T-helper 1 cell (primary cell): ENCODE measurements at places on chromosomes 12 and 14.

DNA sequence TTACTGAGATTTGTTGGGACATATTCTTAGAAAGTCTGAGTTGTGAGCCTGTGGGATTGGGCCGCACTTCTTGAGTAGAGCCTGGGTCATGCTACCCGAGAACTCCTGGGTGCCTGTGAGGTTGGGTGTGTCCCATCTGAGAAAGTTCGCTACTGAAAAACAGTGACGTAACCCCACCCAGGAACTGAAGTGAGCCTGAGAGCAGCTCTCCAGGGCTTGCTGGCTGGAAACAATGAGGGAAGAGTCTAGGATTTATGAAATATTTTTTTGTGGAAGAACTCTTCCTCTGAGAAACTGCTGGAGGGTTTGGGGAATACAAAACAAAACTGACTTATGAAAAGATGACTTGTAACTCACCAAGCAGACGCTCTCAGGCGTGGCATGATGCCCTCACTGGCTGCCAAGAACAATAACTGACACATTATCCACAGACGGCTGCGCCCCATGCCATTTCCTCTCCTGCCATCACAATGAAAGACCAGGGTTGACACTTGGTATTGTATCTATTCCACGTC, 69.2 kb downstream of the RASSF3 start:
- DNase-seq, result peak; percentile 83

DNA sequence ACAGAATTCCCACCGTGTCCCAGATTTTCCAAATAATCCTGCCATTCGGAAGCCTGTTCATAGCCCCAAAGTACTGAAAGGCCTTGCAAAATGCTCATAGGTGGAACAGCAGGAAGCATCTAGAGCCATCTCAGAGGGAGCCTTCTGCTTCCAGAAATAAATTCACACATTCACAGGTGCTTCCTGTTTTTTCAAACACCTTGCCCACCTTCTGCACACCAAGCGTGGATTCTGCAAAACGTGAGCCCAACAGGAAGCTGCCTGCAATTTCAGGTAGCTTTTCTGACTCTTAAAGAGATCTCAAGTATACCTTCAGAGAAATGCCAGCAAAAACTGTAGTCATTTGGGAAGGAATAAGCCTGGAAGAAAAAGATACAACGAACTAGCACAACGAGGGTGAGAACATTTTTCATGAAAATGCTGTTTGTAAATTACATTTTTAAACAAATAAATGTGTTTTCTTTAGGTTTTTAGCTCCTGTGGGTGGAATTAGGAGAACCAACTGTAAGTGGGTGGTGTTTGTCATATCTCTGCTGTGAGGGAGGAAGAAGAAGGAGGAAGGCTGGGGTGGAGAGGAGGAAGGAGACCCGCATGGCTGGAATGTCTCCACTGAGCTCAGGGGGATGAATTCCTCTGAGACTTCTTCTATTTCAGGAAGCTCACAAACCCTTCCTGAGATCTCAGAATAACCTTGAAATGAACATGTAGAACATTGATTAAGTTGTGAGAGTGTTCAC, at the start of gene IFNG-AS1:
Gene IFNG-AS1, plus strand, starts transcription at position 264 of the 737 bp plus-strand sequence.
- DNase-seq, result no peak

DNA sequence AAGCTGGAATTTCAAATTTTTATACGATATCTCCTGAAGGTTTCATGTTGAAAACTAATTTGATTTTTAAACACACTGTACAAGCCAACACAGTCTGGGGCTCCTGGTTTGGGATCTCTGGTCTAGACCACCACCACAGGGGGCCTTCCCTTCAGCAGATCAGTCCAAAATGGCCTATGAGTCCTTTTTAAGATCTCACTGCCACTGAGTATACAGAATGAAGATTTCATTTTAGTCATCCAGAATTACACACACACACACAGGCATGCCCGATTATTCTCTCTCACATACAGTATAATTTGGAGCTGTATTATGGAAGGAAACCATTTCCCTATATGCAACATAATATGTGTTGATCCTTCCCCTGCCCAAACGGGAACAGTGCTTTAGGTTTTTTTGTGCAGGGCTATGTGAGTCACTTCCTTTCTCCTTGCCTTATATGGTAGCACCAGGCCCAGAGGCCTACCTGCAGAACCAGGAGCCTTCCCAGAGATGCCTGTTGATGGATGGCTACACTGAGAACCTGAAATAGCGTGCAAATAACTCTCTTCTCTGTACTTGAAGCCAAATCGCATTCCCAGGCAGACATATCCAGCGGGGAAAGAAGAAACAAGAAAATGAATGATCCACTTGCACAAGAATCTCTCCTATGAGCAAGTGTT, 28.1 kb upstream of the WNK1 start:
- DNase-seq, result peak; percentile 52

- no peak for DNase-seq
Observed at GRCh38 chr14:70005281-70005805, 126.1 kb downstream of the SMOC1 start.

GRCh38 chr12:76976777-76977382, 88.5 kb downstream of the E2F7 start:
- no peak for DNase-seq

- DNase-seq, result no peak
Observed at GRCh38 chr12:40216516-40217288, 8.1 kb upstream of the LRRK2 start.
